ENCODE measurements at places on chromosomes 2 and 18.

DNA sequence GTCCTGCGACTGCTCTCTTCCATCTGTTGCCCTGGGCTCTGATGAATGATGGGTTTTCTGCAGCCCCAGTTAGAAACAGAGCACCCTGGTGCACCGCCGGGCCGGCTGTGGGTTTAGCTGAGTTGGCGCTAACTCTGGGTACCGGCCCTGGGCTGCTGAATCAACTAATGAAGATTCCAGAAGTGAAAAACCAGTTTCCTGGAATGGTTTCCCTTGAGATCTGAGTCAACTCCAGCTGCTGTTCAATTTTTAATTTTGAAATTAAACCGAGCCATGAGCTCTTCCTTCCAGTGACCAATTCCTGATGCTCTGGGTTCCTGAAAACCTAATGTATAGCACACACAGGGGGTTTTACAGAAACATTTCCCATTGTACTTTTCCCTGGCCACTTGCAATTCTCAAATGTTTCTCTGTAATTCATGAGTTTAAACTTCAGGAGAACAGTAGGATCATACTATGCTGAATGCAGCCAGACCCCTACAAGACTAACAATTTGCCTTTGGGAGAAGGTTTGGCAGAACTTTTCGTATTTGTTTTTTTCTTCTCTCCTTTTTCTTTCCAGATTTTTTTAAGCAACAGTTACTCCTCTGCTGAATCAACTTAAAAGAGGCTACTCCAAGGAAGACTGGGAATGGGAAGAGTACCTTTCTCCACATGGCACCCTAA, 5.5 kb downstream of the COL6A3 start:
- DNase-seq, result peak; percentile 79

DNA sequence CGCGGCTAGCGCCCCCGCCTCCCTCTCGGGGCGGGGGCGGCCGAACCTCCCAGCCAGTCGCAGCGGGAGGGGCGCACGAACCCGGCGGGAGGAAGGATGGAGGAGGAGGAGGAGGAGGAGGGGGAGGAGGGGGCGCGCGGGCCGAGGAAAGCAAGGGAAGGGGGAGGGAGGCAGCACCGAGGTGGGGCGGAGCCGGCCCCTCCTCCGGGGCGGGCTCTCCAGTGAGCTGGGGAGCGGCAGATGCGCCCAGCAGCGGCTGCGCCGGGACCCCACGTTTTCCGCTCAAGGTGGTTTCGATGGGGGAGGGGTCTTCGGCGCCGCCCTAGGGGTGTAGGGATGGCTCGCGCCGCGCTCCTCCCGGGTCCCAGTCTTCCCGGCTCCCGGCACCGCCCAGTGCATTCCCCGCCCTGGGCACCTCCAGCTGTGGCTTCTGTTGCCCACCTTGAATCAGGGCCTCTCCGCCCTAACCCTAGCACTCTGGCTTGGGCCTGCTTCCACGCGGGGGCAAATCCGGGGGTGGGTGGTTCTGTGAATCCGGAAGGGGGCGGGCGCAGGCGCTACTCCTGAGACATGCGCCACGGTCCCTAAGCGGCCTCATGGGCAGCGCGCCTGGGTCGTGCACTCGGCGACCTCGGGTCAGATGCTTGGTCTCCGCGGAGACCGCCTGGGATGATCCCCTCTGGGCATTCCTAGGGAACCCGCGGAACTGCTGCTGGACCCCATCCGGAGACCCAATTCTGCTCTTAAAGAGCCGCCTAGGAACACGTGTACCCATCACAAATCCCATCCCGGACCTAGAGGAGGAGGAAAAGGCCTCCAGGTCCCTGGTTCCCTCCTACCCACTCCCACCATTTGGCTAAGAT, at the start of gene FBXO41:
FBXO41 (minus strand) TSS at position 183 of the 863 bp plus-strand sequence. CDS start 14,848 bp downstream, outside the sequence.
- DNase-seq, result no peak

GRCh38 chr18:42401131-42401673, 446.2 kb downstream of the PIK3C3 start:
- DNase-seq, result no peak

- no peak for DNase-seq
These were observed 160.0 kb upstream of the MYO3B start for GRCh38 chr2:170017860-170018532.

DNA sequence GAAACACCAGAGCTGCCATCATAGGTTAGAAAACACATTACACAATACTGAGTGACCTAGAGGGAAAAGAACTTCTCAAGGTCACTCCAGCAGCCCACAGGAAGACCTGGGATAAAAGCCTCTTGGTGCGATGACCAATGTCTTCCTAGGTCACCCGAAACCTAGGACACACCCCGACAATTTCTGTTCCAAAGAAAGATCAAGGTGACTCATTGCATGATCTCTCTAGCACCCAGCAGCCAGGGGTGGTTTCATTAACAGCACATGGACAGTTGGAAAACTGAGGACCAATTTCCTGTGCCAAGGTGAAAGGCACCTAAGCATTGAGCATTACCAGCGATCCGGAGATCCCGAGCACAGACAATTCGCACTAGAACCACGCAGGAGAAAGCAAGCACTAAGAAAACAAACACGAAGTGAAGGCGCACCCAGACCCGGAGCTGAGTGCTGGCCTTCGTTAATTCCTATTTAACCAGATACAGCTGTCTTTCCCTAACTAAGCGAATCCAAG, 1.5 kb downstream of the CACNB4 start:
- peak; percentile 34 for DNase-seq

DNA sequence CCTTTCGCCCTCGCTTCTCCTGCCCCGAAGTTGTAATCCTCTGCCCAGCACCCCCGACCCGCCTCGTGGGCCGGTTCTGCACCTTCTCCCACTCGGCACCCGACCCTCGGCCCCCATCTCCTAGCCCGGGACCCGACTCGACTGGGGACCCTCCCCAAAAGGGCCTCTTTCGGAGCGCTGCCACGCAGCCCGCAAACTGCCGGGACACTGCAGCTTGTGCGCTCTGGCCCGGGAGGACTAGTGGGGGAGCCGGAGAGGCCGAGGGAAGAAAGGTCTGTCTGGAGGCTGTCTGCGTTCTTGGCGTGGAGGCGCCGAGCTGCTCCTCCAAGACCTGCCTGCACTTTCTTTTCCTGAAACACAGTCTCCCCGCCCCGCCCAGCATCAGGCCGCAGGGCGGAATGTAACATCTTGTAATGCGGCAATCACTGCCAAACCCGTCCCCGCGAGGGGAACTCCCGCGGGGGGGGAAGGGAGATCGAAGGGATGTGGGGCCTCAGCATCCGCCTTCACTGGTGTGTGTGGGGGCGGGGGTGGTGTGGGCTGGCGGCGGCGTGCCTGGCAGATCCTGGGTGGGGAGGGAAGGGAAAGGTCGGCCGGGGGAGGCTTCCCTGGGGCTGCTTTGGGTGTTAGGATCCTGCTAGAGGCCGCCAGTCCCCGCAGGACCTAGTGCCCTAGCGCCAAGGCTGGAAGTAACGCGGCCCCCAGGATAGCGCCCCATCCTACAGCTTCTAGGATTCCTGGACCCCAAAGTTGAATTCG, 7.4 kb downstream of the DLX2 start:
- DNase-seq, result peak; percentile 66

GRCh38 chr18:79819968-79820351, 22.2 kb downstream of the KCNG2 start:
- DNase-seq, result no peak

DNA sequence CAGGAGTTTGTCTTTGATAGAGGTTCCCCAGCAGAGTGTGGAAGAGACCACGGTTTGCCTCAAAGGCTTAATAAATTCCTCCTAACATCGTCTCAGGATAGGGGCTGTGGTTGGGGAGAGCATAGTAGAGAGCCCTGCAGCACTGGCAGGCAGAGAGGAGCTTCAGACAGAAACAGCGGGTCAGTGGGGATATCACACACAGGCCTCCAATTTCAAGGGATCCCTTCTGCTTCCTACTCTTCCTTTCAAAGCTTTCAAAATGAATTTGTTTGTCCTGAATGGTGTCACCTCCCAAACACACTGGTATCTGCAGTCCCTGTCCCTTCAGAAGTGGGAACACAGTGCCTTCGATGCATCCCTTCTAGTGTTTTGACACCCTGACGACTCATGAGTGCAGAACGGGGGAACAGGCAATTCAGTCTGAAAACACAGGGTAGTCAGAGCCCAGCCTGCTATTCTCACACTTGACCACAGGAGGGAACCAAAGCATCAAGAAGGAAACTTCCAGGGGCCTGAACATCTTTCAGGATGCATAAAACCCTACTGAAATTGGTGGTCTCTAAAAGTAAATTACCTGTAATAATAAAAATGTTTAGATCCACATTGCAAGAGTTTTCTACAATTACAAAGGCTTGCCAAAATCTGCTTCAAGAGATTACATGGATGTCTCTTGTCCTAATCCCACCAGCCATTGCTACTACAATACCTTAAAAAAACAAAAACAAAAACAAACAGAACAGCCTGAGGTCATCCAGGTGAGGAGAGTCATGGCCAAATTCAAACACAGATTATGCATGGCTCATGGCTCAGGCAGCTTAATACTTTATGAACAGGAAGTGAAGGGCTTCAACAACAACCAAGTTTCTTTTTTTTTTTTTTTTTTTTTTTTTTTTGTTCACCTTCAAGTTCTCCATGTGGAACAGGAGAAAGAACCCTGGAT, 49.8 kb downstream of the SLC14A2 start:
- peak; percentile 68 for DNase-seq

DNA sequence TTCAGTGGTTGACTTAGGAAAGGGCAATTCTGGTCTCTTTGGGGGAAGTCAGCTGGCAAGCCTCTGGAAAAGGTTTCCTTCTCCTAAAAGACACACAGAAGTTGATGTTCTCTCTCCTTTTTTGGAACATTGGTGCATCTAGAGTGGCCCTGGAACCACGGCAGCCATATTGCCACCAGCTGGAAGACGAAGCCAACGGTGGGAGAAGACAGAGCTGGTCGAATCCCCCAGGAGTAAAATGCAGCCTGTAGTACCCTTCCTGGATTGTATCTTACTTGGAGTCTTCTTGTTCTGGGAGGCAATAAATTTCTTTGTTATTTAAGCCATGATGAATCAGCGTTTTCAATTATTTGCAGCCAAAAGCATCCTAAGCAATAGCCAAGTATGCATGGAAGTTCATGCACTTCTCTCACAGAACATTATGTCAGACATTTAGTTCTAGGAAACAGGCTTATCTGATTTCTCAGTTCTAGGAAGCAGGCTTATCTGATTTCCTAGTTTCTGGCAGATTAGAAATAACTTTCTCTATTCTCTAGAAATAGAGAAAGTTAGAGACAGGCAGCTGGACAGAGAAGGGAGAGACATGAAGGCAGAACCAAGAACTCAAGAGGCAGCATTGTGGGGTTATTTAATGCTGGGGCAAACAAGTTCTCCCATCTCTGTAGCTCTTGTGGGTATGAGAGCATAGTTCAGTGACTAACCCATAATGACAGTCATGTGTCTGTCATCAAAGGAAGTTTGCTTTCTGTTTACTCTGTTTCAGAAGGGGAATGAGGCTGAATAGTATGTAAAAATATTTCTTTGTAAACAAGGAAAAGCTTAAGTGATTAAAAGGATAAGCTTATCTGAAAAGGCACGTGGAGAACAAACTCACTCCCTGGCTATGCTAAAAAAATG, 40.5 kb upstream of the NABP1 start:
- no peak for DNase-seq

DNA sequence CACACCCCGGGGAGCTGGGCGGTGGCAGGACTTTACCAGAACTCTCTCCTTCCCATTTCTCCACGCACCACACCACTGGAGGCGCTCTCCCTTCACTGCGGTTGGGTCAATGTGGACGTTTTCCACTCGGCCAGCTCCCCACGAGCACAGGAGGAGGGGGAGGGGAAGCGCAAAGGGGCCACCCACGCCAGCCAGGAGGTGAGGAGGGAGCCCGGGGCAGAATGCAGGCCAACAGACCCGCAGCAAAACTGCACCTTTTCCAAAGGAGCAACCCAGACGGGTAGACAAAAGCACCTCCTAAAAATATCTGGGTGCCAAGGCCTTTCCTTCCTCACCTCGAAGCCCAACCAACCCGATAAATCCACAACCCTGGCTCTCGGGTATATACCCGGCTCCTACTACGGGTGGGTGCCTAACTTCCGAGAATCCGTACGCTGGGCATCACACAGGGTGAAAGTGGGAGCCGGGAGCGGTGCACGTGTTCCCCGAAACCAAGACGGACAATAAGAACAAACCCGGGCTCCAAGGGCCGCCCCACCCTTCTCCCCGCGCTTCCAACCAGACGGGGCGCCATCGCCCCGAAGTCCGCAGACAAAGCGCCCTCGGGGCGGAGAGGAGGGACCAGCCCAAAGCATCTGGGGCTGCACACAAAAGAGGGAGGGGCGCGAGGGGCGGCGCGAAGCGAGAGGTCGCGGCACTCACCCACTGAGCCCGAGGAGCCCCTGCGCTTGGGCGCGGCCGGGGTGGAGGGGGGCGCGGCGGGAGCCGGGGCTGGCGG, 1.0 kb downstream of the RTN4 start:
- peak; percentile 94 for DNase-seq

GRCh38 chr2:95300450-95300849, 3.3 kb downstream of the KCNIP3 start:
- DNase-seq, result peak; percentile 36

GRCh38 chr2:232365621-232366321, 12.8 kb upstream of the ALPP start:
- no peak for DNase-seq

- no peak for DNase-seq
These were observed 303.0 kb downstream of the DYSF start for GRCh38 chr2:71756280-71756906.

- peak; percentile 29 for DNase-seq
These were observed 46.0 kb downstream of the TMEFF2 start for GRCh38 chr2:192148620-192149321.

GRCh38 chr2:120833127-120833675, 97.5 kb downstream of the GLI2 start:
- no peak for DNase-seq

- DNase-seq, result no peak
These were observed 16.5 kb upstream of the TTC39C start for GRCh38 chr18:23998018-23998417.

DNA sequence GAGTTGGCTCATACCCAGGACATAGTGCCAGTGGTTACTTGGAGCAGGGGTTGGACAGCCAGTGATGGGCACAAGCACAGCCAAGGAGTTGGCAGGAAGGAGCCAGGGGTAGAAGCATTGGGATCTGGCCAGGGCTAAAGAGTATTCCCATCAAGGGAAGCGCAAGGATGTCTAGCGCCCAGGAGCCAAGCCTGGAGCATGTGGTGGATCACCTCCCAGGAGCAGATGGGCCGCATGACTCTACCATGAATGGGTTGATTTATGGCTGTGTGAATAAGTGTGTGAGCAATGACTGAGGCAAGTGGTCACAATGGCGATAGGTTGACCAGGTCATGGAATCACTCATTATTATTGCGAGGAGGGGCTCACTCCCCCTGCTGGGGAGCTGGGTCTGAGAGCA, 111.1 kb downstream of the FHOD3 start:
- DNase-seq, result no peak

- DNase-seq, result no peak
These were observed 137.3 kb downstream of the ZNF804A start for GRCh38 chr2:184735611-184736010.

- DNase-seq, result no peak
These were observed 132.1 kb downstream of the MAIP1 start for GRCh38 chr2:200087451-200087850.

- DNase-seq, result no peak
These were observed 66.6 kb downstream of the ADNP2 start for GRCh38 chr18:80175451-80176204.

GRCh38 chr2:71776227-71776626, 322.9 kb downstream of the DYSF start:
- no peak for DNase-seq

GRCh38 chr2:136136931-136137330, 19.0 kb upstream of the CXCR4 start:
- no peak for DNase-seq

- DNase-seq, result no peak
These were observed 67.2 kb downstream of the LCLAT1 start for GRCh38 chr2:30514134-30514847.
